Aorta (tissue), 5 donors: ENCODE measurements at places on chromosomes 7 and 10. TPM values are rescaled to one million over a fixed set of nuclear protein-coding genes. Genes with fewer than 3 reads are reported as not detected.

DNA sequence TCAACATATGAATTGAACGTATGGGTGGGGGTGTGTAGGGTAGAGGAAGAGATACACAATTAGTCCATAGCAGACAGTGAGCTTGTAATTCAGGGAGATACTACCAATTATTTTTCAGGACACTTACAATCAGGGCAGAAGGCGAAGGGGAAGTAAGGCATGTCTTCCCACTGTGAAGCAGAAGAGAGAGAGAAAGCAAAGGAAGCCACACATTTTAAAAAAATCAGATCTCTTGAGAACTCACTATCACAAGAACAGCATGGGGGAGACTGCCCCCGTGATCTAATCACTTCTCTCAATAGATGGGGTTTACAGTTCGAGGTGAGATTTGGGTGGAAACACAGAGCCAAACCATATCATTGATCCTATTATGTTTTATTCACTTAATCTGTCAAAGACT is 116.4 kb upstream of the RPA3 start:
- no peaks in the 10 kb centered on the region for H3K36me3 ChIP-seq
- H3K4me3 ChIP-seq: no peak overlapping the region
- DNase-seq: no peak
- no peaks in the 10 kb centered on the region for H3K27me3 ChIP-seq

DNA sequence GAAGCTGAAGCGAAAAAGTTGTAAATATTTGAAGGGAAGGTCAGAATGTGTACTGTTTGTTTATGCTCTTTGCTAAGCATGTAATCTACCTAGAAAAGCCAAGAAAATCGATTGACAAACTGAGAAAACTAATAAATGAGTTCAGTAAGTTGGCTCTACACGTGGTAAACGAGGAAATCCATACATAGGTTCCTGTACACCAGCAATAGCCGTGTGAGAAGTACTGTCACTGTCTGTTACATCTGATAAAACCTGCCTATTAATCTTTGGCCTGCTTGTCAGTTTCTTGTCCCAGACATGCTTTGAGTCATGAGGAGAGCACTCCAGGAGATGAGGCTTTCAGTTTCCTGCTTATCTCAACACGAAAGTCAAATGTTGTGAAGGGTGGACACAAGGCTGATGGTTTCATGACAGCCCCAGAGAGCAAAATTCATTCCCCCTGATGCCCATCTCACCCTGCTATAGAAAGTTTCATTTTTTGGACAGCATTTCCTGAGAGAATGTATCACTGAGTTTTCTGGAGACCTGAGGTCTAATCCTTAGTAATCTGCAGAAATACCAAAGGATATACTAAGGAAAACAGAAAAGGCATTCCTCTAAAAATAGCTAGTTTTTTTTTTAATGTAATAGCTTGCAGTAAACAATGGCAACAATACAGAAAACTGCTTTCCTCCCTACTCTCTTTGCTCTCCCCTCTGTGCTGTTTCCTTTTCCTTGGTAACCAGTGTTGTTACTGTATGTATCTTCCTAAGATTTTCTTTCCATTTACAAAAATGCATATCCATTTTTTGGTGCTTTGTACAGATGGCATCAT is 18.8 kb downstream of the BMPR1A start:
- no peaks in the 10 kb centered on the region for H3K36me3 ChIP-seq
- H3K27me3 ChIP-seq: no peaks in the 10 kb centered on the region
- H3K4me3 ChIP-seq: no peak overlapping the region
- no peak for DNase-seq

GRCh38 chr10:92834331-92834730 is 14.0 kb upstream of the EXOC6 start:
- no peaks in the 10 kb centered on the region for H3K36me3 ChIP-seq
- DNase-seq: no peak
- no peak overlapping the region for H3K4me3 ChIP-seq
- H3K27ac ChIP-seq: no peak overlapping the region

DNA sequence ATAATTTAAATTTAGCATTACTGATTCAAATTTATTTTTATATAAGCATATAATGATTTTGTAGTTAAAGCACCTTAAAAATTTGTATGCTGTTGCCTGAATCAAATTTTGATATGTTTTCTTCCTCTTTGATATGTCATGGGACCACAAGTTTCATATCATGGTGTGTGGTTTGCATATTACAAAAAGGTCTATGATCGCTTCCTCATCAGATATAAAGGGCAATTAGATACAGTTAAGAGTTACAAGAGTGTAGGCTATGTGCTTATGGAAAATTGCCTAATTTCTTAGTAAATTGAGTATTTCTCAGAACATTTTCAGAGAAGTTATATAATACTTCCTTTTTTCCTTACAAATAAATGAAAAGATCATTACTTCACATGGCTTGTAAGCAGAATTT is 22.2 kb downstream of the MRC1 start:
- no peak overlapping the region for H3K27ac ChIP-seq
- DNase-seq: no peak
- H3K36me3 ChIP-seq: no peaks in the 10 kb centered on the region

Gene COL28A1
- total RNA-seq: 1.6 TPM

Gene DGKI
- total RNA-seq: 11.3 TPM

DNA sequence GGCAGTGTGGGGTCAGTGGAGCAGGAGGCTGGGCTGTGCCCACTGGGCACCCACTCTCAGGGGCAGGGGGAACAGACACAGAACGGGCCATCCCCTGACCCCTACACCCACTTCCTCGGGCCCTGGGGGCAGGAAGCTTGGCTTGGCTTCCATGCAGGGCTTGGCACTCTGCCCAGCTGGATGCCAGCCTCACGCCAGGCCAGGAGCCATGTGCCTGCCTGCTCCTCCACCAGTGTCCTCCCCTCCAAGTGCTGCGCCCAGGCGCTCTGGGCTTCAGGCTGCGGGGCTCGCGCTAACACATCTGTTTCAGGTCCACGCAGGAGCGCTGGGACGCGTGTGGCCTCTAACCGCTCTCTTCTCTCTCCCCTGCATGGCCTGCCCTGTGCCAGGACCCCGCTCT is 12.7 kb downstream of the LDB3 start:
- peak overlapping the region; percentile 10 for H3K27ac ChIP-seq
- H3K4me1 ChIP-seq: no peaks in the 10 kb centered on the region
- DNase-seq: peak; percentile 90
- no peak overlapping the region for H3K4me3 ChIP-seq
- H3K27me3 ChIP-seq: no peaks in the 10 kb centered on the region
- peaks cover 7% of the 10 kb centered on the region for H3K36me3 ChIP-seq
